ENCODE measurements at places on chromosomes 13 and 19.
A peak's percentile ranks its signal among the peaks of the same experiment; 100 is the strongest.

DNA sequence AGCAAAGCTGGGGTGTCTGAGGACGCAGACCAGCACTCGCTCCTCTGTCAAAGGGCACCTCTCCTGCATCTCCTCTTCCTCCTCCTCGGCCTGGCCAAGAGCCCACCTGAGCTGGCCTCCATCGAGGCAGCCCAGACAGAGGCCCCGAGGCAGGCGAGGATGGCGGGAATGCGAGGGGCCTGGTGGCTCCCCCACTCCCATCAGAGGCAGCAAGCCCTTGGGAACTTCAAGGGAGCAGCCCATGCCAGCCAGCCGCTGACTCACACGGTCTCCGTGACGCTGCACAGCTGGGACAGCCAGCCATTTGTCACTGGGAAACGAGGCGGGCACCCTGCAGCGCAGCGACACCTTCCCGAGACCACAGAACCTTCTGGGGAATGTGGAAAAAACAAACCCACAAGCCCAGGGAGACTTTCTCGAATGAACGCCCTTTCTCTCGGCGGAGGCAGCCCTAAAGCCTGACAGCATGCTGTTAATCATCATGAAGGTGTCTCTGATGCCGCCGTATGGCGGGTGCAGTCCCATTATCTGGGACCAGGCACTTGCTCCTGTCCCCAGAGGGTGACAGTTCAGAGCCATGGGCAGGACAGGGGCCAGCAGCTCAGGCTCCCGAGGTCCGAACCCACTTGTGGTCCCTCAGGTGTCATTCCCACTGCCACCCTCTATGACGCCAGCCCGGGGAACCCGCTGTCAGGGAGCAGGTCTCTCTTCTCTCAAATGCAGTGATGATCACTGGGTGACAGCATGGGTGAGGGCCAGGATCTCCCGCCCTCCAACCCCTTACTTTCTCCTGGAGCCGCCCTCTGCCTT lies 53.0 kb downstream of the PEPD start:
- DNase-seq: no peak

- no peak for DNase-seq
Measured at GRCh38 chr19:835210-835810, 5.5 kb upstream of the PRTN3 start.

GRCh38 chr13:94053986-94054593 lies 425.4 kb downstream of the DCT start:
- no peak for DNase-seq

- no peak for DNase-seq
Measured at GRCh38 chr13:25116044-25116443, 20.1 kb downstream of the PABPC3 start.

DNA sequence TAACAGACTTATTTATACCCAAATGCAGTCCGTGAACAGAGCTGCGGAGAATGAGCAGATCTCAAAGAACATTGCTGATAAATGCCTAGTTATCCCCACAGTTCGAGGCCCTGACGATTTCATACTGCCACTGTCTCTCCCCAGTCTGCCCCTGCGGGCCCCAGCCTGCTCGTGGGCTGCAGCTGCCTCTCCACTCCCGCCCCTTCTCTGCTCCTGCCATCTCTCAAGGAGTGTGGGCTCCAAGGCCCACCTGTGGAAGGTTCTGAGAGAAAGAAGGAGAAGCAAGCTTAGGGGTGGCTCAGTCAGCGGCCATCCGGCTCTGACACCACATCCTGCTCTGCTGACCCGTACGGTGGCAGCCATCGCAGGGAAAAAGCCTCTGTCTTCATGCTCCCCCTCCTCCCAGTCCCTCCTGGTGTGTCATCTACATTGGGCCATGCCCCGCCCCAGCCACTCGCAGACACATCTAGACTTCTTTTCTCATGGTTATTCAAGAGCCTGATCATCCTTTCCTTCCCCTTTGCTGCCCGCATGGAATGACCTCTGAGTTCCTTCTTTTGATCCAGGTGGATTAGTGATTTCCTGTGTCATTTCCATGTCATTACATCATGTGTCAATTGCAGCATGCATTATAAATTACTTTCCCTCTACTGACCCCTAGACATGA lies 52.0 kb downstream of the EPS15L1 start:
- DNase-seq: no peak

DNA sequence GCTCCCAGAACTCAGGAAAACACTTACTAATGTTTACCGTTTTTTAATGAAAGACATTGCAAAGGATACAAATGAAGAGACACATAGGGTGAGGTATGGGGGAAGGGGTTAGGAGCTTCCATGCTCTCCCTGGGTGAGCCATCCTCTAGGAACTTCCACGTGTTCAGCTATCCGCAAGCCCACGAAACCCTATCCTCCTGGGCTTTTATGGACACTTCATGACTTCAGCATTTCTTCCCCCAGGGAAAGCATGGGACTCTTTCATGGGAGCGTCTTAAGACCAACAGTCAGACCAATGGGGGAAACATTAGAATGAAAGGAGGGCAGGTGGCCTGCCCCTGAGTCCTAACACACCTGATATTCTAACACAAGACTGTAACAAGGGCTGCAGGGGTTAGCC lies 6.6 kb upstream of the ESD start:
- DNase-seq: no peak

- DNase-seq: no peak
Measured at GRCh38 chr19:42250666-42251531, 4.0 kb downstream of the ERF start.

DNA sequence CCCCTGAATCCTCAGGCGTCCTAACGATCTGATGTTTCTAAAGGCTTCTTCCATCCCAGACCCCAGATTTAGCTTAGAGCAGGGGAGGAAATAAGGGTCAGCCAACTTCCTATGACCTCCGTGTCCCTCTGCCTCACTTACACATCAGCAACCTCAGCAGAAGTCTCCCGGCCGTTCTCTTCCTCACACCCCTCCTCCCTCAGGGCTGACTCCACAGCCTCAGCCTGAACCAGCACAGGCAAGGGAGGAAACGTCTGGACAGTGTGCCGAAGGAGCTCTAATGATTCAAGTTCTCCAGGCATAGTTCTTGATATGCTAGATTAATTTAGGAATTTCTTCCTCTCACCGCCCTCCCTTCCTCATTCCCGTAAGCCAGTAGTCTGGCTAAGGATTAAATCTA lies 121.4 kb downstream of the NUFIP1 start:
- no peak for DNase-seq

GRCh38 chr13:73025217-73026012 lies 33.4 kb upstream of the KLF5 start:
- no peak for DNase-seq

DNA sequence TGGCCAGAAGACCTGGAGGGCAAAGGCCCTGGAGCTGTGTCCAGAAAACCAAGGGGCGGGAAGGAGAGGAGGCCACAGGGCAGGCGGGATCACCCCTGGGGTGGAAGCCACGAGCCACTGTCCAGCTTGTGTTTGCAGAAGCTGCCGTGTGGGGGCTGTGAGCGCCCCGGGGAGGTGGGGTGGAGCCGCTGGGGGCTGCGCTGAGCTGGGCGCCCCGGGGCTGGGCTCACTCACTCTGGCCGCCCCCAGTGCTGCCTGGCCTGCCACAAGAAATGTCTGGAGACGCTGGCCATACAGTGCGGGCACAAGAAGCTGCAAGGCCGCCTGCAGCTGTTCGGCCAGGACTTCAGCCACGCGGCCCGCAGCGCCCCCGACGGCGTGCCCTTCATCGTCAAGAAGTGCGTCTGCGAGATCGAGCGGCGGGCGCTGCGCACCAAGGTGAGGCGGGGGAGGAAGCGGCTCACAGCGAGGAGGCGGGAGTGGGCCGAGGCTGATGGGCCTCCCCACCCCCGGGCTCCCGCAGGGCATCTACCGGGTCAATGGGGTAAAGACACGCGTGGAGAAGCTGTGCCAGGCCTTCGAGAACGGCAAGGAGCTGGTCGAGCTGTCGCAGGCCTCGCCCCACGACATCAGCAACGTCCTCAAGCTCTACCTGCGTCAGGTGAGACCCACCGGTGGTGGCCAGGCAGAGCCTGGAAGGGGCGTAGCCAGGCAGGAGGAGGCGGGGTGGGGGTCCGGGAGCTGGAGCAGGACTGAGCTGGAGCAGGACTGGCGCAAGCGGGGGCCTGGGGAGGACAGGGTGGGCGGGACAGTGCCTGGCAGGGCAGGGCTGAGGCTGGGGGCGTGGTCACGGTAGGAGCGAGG lies 13.6 kb downstream of the POLR2E start:
- no peak for DNase-seq

- no peak for DNase-seq
Measured at GRCh38 chr13:47665043-47665442, 336.0 kb downstream of the SUCLA2 start.

DNA sequence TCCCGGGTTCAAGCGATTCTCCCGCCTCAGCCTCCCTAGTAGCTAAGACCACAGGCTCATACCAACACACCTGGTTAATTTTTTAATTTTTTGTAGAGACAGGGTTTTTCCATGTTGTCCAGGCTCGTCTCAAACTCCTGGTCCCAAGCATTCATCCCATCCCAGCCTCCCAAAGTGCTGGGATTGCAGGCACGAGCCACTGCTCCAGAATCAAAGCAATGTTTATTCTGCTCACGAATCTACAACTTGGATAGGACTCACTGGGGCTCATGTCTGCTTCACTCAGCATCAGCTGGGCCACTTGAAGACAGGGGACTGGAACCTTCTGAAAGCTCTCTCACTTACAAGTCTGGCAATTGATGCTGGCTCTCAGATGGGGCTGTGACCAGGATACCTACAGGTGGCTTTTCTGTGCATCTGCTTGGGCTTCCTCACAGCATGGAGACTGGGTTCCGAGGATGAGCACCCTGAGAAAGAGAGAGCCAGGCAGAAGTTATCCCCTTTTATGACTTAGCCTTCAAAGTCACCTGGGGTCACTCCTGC lies 8.2 kb upstream of the ZNF792 start:
- DNase-seq: no peak

DNA sequence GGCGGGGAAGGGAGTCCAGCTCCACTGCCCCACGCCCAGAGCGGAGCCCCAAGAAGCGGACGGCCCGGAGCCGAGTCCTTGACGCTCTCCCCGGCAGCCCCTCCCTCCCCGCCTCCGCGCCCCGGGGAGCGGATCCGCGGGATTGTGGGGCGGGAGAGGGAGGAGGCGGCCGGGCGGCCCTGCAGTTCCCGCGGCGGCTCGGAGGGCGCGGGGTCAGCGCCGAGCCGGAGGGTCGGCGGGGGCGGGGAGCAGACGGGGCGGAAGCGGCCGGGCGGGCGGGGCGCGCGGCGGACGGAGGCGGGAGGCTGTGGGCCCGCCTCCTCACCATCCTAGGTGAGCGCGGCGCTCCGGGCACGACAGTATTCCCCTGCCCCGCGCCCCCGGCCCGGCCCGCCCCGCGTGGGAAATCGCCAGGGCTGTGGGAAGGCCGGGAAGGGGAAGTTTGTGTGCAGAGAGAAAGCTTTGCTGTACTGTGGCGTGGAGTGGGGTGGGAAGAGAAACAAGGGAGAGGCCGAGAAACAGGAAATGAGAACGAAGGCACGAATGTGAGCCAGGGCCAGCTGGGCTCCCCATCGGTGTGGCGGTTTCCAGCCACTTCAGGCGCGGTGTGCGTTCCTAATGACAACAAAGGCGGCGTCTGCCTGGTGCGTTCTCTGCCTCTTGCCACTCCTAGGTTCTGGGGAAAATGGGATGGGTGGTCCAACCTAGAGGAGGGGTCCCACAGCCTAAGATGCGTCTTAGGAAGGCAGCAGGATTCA lies 1.3 kb upstream of the KLF12 start:
- DNase-seq: peak; percentile 39

- no peak for DNase-seq
Measured at GRCh38 chr19:19426799-19427198, 21.3 kb downstream of the GATAD2A start.

GRCh38 chr19:4844348-4845179 lies 13.1 kb upstream of the TICAM1 start:
- no peak for DNase-seq

DNA sequence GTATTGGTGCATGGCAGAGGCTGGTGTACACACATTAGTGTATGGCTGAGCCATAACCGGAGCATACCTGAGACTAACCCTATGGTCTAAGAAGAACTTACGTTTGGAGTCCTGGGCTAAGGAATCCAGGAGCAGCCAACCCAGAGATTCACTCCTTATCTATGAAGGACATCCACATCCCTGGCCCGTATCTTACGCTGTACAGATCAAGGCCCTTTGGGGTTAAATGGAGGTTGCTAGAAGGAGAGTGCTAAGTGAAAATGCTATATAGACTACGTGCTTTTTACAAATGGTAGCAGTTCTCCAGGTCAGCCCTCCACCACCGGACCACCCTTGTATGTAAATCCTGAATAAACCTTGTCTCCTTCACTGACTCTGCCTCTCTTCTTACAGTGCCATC lies 1.9 kb upstream of the SUGT1 start:
- no peak for DNase-seq

DNA sequence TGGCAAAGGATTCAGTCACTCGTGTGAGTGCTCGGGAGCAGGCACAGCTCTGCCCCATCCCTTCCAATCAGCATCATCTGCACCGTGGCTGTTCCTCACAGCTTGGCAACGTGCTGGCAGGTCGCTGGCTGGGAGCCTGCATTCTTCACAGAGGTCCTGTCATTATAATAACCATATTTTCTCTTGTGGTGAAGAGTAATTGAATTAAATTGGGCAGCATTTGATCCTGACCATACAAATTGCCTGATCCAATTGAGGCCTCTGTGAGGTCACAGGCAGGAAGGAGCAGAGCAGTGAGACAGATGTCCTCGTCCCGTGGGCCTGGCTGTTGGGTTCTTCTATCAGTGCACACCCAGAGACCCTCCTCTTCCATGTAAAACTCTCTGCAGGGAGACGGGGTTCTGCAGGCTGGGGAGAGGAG lies 407.8 kb downstream of the COG6 start:
- DNase-seq: no peak
